ENCODE measurements at places on chromosomes 6 and 20.

- no peak for DNase-seq
These were observed 17.7 kb upstream of the MYB start for GRCh38 chr6:135163440-135163738.

GRCh38 chr6:124866040-124866439, 96.2 kb upstream of the RNF217 start:
- no peak for DNase-seq

DNA sequence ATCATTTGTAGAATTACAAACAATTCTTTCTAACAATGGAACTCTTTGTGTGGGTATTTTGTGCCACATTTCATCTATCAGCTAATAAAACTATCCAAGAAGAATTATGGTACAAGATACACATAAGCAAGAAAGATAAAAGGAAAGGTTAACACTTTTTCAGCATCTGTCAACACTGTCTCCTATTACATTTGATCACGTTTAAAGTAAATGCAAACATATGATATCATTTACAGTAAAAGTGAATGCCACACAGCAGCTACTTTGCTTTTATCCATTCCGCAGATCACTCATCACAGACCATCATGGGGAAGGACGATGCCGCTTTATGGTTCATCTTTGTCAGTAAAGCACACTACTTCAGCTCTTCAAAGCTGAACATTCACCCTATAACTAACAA, 456.4 kb upstream of the MANEA start:
- no peak for DNase-seq

DNA sequence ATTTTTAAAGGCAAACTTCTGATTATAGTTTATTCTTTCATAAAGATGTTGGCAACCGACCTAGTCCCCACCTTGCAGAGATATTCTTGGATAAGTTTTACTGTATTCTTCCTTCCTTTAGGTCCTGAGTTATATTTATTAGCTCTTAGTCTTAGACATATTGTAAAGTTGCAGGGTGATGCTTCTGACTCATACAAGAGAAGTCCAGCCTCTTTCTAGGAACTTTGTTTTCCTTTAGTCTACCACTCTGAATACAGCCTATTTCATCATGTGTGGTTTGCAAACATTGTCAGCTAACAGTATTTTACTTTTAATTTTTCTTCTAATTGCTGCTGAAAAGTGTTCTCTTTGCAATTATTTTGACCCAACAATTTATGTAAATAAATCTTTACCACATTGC, 686.7 kb downstream of the COL12A1 start:
- DNase-seq: no peak

DNA sequence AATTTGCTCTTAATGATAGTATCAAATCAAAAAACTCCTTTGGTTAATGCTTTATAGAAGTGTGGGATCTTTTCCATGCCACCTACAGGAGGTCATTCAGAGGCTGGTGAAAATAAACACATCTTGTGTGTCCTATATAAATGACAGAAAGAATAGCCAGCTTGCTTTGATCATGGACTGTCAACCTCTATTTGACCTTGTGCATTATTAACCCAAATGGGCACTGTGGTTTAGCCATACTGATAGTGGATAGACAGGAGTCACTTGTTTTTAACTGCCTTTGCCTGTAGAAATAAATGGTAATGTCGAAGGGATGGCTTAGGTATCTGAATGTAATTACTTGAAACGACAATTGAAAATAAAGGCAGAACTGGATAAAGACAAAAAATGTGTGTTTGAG, 123.8 kb downstream of the CDKAL1 start:
- DNase-seq: no peak

GRCh38 chr20:58542411-58543095, 27.4 kb upstream of the APCDD1L start:
- no peak for DNase-seq

- DNase-seq: no peak
These were observed 25.8 kb upstream of the SLC16A10 start for GRCh38 chr6:111061508-111061907.

DNA sequence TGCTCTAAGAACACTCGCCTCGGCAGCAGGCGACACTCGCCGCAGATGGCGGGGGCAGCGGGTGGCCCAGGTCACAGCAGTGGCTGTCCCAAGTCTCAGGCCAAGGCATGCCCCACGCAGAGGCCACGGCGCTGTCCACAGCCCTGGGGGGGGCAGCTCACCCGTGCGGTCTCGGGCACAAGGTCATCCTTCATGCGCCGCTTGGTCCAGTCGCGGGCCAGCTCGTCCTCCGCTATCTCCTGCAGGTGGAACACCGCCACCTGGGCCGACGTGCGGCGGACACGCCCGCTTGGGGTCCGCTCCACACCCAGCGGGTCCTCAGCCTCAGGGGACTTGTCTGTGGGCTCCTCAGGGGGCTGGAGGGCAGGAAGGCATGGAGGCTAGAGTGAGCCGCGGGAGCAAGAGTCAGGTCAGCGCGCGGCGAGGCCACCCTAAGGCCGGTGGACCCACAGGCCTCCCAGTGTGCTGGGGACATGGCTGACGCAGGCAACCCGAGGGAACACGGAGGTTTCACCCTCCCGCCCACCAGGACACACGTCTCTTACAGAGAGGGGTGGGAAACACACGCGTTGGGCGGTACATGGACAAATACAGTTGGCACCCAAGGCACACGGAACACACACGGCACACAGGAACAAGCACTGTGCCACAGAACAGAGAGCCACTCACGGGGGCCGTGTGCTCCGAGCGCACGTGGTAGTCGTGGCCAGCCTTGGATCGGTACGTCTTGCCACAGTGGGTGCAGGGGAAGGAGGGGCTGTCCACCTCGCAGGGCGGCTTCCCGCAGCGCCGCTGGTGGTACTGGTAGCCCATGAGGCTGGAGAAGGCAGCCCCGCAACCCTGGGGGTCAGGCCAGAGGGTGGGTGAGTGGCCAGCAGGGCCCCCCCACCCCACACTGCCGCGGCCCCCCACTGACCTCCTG, 6.5 kb upstream of the UCKL1 start:
- DNase-seq: no peak

DNA sequence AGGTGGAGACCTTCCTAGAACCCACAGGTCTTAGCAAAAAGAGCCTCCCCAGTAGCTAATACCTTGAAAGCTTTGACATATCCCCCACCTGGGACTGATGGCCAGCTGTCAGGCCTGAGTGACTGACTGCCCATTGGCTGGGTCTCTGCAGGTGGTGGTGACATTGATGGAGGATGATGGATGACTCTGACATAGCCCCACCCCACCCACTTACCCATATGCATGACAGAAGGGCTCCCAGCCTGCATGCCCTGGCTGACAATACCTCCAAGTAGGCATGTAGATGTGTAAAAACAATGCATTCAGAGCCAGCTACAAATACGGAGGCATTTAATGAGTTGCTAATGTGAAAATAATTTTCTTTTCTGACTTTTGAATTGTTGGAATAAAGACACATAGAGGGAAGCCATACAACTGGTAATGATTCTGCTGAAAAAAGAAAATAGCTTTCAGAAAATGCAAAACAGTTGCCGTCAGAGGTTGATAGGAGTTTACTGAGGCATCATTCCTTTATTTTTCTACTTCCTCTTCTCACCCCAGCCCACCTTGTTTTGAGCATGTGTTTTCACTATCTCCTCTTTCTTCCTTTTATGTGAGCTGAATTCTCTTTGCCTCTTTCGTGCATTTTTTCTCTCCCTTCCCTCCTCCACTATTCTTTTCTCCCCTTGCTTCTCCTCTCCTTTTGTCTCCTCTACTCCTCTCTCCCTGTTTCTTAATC, 70.6 kb downstream of the OLIG3 start:
- no peak for DNase-seq
